CD8-positive, alpha-beta memory T cell (primary cell): ENCODE measurements at places on chromosomes 6 and 20.

DNA sequence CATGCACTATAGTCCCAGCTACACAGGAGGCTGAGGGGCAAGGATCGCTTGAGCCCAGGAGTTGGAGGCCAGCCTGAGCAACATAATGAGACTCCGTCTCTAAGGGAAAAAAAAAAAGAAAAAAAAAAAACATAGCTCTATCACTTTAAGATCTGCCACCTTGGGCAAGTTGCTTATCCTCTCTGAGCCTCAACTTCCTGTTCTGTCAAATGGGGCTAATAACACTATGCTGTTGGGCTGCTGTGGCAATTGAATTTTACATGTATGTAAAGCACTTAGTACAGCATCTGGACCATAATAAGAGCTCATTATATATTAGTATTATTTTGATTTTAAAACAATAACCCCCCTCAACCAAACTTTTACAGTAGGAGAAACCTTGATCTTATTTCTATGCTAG is 141.5 kb downstream of the ATXN1 start:
- DNase-seq: no peak

DNA sequence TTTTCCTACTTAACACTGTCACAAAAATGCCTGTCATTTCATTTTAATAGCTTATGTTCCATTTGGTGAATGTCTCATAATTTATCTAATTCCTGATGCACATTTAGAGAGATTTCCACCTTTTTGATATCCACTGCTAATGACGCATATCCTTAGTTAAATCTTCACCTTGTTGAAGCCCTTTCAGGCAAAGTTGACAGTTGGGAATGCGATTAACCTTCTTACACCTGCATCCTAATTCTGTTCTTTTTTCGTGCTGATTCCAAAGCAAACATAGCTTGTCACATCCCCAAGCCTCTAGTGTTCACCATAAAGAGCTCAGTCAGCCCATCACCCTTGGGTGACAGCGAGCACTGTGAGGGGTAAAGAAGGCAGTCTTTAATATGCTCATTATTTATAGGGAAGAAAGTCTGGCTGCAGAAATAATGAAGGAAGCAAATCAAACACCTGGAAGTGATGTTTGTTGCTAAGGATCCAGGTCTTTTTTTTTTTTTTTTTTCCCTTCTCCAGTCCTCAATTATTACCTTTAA is 205.6 kb downstream of the DTNBP1 start:
- no peak for DNase-seq

DNA sequence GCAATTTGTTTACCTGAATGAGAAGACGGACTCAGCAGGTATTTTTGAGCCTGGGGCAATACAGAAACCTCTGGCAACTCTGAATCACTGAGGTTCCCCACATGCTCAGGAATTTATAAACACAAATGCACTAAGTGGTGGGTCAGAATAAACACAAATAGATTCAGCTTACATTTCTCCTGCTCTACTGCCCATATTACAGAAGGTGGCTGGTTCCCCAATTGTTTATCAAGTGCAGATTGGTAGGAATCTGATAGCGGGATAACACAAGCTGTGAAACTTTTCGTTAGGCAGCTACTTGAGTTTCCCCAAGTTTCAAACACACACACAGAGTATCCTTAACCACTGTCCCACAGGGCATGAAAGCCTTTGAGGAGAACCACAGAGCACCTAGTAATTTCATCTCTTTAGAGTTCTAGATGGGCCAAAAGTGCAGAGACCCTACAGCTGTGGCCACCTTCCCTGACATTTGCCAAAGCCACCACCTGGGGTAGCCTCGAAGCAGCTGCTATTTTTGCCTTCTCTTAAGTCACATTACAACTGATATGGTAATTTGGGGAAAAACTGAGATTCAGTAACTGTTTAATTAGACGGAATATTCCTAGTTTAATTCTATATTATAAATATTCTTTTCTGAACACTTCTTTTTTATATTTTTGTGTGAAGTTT is 204.2 kb upstream of the PTCHD4 start:
- DNase-seq: no peak

GRCh38 chr6:36807750-36808149 is 31.5 kb downstream of the CPNE5 start:
- DNase-seq: no peak

GRCh38 chr6:73523434-73524123 is 2.7 kb upstream of the EEF1A1 start:
- peak; percentile 78 for DNase-seq

GRCh38 chr6:134170844-134171243 is 118.4 kb upstream of the SLC2A12 start:
- DNase-seq: no peak

- no peak for DNase-seq
Measured at GRCh38 chr6:52546678-52547077, 30.2 kb downstream of the TRAM2 start.

GRCh38 chr6:72813807-72814596 is 192.1 kb downstream of the KCNQ5 start:
- DNase-seq: no peak

- DNase-seq: no peak
Measured at GRCh38 chr6:66662196-66662595, 955.2 kb upstream of the EYS start.

DNA sequence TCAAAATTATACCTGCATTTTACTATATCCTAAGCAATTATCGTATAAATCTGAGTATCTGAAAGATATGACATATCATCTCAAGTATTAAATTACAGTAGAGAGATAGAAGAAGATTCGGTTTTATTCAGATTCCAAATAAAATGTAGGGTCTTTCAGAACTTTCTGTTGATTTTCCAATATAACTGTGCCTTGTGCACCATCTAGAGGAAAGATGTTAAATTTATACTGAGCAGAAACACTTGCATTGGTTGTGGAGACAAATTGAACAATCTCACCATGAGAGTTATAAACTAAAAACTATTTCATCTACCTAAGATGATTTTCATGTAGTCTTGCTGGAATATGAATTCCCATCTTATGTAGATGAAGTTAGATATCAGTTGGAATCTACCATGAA is 26.8 kb upstream of the HSF2 start:
- no peak for DNase-seq

- DNase-seq: no peak
Measured at GRCh38 chr20:58037631-58038030, 190.8 kb downstream of the ANKRD60 start.
